ENCODE measurements at places on chromosomes 5 and 9. TPM values are rescaled to one million over a fixed set of nuclear protein-coding genes. Genes with fewer than 3 reads are reported as not detected.

RLN1 gene
- total RNA-seq = not detected

WHRN gene
- total RNA-seq = 4.2 TPM

NPR3 gene
- 154 TPM for total RNA-seq

WNK2 gene
- total RNA-seq = 0.13 TPM

EPB41L4A gene
- total RNA-seq = 13.9 TPM

NUTM2F gene
- not detected for total RNA-seq

FBXL7 gene
- 18.2 TPM for total RNA-seq

SLC45A2 gene
- 0.13 TPM for total RNA-seq

PCDHGC5 gene
- 8.1 TPM for total RNA-seq

TTC23L gene
- 0.78 TPM for total RNA-seq

IFNB1 gene
- not detected for total RNA-seq

CNOT8 gene
- total RNA-seq = 68.6 TPM

Measured in articular chondrocyte of knee joint (primary cell).